ENCODE measurements at places on chromosomes 13 and 19.

- no peak for DNase-seq
- peaks cover 13% of the 10 kb centered on the region for H3K27me3 ChIP-seq
- H3K27ac ChIP-seq: no peak overlapping the region
Measured at GRCh38 chr19:14826006-14826405, 9.0 kb downstream of the OR7A5 start.

DNA sequence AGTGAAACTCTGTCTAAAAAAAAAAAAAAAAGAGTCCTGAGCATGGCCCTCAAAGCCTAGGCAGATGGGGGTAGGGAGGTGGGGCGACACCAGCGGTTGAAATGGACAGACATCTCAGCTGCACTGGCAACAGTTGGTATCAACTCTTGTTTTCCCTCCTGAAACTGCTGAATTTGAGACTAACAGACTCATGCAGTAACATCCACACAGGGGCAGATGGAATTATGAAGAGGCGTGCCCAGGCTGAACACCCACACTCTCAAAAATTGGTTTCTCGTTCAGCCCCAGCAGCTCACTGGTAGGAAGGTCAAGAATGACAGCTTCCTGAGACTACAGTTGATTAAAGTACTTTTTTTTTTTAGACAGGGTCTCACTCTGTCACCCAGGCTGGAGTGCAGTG is 24.1 kb downstream of the PBX4 start:
- DNase-seq: no peak
- no peaks in the 10 kb centered on the region for H3K27me3 ChIP-seq
- H3K4me3 ChIP-seq: no peak overlapping the region
- H3K4me1 ChIP-seq: peaks cover 70% of the 10 kb centered on the region
- peaks cover 15% of the 10 kb centered on the region for H3K36me3 ChIP-seq

GRCh38 chr13:66312312-66313087 is 917.6 kb downstream of the PCDH9 start:
- no peak for DNase-seq
- H3K4me1 ChIP-seq: no peaks in the 10 kb centered on the region
- H3K4me3 ChIP-seq: no peak overlapping the region
- H3K36me3 ChIP-seq: no peaks in the 10 kb centered on the region

- no peak for DNase-seq
- H3K27ac ChIP-seq: no peak overlapping the region
- H3K27me3 ChIP-seq: no peaks in the 10 kb centered on the region
- peaks cover 14% of the 10 kb centered on the region for H3K36me3 ChIP-seq
- no peaks in the 10 kb centered on the region for H3K4me1 ChIP-seq
Measured at GRCh38 chr13:73733706-73734105, 400.5 kb downstream of the KLF12 start.

DNA sequence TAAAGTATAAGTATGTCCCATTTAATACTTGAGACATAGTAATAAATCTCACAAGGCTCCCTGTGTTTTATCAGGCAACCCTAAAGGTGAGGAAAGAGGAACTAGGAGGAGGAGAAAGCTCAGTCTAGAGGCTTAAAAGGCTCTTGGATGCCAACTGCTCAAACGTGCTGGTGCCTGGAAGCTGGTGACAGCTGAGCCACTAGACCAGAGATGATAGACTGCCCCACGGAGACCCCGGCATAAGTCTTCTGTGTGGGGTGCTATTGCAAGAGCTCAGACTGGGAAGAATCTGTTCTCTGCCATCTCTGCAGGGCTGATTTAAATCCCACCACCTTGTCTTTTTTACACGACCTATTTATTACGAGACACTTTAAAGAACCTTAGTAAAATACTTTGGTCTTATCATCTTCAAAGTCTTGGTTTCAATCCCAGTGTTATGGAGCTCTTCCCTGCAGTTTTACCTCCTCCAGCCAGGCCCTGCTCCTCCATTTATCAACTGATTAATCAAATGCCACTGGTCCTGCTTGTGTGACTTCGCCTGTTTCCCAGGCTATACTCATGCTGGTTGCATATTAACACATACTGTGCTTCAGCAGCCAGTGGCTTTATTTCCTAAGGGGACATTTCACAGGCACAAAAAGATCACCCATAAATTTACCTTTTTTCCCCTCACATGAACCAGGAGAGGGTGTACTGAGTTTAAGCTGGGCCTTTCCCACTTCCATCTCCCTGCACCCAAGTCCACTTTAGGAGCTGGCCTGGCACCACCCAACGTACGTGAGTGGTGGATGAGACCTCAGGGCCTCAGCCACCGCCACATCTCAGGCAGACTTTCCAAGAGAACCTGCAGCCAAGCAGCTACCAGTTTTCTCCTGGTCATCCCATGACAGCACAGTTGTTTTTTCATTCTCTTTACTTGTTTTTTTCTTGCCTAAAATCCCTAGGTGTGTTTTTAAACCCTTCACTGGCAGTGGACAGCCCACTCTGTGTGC is 7.8 kb upstream of the ATP12A start:
- no peak for DNase-seq
- peaks cover 8% of the 10 kb centered on the region for H3K4me1 ChIP-seq
- peaks cover 3% of the 10 kb centered on the region for H3K27me3 ChIP-seq
- H3K4me3 ChIP-seq: no peak overlapping the region
- no peak overlapping the region for H3K27ac ChIP-seq
- H3K36me3 ChIP-seq: no peaks in the 10 kb centered on the region

DNA sequence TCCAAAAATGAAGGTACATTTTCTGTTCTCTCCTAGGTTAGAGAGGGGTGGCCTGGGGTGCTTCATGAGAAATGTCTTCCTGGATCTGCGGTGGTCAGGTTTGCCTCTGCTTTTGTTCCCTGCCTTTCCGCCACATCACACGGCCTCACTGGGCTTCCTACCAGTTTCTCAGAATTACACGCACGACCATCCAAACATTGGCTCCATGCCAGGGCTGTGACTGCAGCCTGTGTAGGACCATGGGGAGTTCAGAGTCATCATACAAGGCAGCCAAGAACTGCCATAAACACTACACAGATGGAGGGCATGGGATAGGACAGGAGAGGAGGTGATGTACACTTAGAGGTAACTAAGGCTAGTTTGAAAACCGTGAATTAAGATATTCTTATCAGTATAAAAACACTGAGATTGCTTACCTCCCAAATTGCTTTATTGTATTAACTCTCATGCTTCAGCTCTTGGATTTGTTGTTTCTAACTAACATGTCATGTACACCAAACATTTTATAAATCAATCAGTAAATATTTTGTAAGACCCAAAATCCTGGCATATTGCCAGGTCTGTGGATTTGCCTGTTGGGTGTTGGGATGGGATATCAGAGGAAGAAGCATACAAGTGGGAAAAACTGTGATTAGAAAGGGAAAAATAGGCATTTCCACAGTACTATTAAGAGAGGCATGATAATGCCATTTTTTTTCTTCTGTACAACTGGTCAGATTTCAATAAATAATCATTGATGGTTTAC is 45.2 kb downstream of the CDADC1 start:
- no peak overlapping the region for H3K27ac ChIP-seq
- no peak for DNase-seq
- H3K27me3 ChIP-seq: no peaks in the 10 kb centered on the region
- peaks cover 21% of the 10 kb centered on the region for H3K36me3 ChIP-seq

GRCh38 chr13:72565893-72566292 is 161.5 kb downstream of the MZT1 start:
- no peaks in the 10 kb centered on the region for H3K36me3 ChIP-seq
- no peaks in the 10 kb centered on the region for H3K27me3 ChIP-seq
- H3K4me3 ChIP-seq: no peak overlapping the region
- peak; percentile 0 for DNase-seq
- H3K4me1 ChIP-seq: no peaks in the 10 kb centered on the region

- peaks cover 2% of the 10 kb centered on the region for H3K27me3 ChIP-seq
- H3K4me1 ChIP-seq: peaks cover 16% of the 10 kb centered on the region
Measured at GRCh38 chr19:7522072-7522922, at the start of gene MCOLN1. Gene MCOLN1 (plus strand): TSS chr19:7522624. CDS start chr19:7522751, 127 bp downstream.

GRCh38 chr19:8585894-8586750 is 8.9 kb upstream of the MYO1F start:
- no peak overlapping the region for H3K27ac ChIP-seq
- no peaks in the 10 kb centered on the region for H3K36me3 ChIP-seq
- DNase-seq: no peak
- peaks cover under 1% of the 10 kb centered on the region for H3K4me1 ChIP-seq
- H3K4me3 ChIP-seq: no peak overlapping the region

GRCh38 chr13:46804391-46804815 is 7.4 kb upstream of the ESD start:
- no peak overlapping the region for H3K4me3 ChIP-seq
- H3K36me3 ChIP-seq: no peaks in the 10 kb centered on the region
- no peak for DNase-seq
- no peak overlapping the region for H3K27ac ChIP-seq
- no peaks in the 10 kb centered on the region for H3K4me1 ChIP-seq
